NCI-H1930 (cell line): ENCODE measurements at places on chromosomes 16 and 17.

- no peak for DNase-seq
Measured at GRCh38 chr17:32873114-32873513, 3.8 kb downstream of the MYO1D start.

- DNase-seq = no peak
Measured at GRCh38 chr17:82527898-82528297, 8.4 kb downstream of the FOXK2 start.

DNA sequence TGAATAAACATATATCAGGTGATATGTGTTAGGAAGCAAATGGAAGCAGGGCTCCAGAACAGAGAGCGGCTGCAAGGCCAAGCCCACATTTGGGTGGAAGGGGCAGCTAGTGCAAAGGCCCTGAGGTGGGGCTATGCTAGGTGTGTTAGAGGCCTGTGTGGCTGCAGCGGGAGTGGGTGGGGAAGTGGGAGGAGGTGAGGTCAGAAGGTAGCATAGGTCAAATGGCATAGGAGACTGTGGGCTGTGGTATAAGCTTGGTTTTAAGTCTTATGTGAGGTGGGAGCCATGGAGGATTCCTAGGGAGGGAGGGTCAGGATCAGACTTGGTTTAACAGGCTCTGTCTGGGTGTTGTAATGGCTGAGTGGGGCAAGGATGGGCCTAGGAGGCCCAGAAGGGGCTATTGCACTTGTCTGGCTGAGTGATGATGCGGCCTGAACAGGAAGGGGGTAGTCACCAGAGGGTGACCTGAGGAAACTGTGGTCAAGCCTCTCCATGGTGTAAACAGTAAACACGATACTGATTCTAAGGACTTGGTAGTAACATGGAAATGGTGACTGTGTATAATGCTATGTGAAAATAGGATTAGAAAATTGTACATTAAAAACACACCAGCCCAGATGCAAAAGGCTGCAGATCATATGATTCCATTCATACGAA, 31.1 kb downstream of the RAI1 start:
- no peak for DNase-seq

DNA sequence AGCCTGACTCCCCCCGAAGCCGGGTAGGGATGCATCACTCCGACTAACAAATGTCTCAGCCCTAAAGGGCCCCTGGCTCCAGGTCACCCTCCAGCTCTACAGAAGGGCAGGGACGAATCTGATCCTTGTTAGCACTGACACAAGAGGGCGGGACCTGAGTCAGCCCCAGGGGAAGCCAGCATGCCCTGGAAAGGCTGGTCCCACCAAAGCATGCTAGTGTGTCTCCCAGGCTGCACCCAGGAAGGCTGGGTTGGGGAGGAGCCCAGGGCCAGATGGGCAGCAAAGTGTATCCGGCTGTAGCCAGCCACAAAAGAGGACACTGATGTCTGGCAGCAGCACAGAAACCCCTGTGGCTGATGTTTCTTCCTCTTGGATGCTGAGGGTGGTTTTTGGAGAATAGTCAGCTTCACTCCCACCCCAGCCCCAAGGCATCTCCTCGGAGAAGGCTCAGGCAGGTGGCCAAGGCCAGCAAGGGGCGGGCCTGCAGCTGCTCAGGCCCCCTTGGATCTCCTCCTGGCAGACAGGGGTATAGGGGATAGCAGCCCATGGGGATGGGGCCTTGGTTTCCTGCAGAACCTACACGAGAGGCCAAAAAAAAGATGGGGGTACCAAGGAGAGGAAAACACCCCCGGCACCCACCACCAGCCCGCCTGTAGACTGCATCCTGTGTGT, 11.0 kb downstream of the NATD1 start:
- DNase-seq = no peak

DNA sequence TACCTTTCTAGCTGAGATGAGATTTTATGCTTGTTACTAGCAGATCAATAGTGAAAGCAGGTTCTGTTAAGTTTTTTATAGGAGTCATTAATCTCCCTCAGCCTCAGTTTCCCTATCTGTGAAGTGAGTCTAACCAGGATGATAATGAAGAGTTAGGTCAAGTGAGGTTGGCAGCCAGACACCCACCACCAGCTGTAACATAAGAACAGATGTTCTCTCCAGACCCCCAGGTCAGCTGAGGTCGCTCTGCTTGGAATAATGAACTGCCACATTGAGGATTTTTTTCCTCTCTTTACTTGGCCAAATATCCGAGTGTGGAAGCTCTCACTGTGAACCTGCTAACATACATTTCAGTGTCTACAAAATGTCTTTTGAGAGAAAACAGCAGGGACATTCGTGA, 389.6 kb downstream of the WWOX start:
- no peak for DNase-seq
